Activated CD8-positive, alpha-beta memory T cell treated with anti-CD3 and anti-CD28 coated beads for 1 hour (primary cell): ENCODE measurements at places on chromosomes 1 and 21.

GRCh38 chr1:25450891-25451290 is 20.2 kb downstream of the MACO1 start:
- DNase-seq: no peak

DNA sequence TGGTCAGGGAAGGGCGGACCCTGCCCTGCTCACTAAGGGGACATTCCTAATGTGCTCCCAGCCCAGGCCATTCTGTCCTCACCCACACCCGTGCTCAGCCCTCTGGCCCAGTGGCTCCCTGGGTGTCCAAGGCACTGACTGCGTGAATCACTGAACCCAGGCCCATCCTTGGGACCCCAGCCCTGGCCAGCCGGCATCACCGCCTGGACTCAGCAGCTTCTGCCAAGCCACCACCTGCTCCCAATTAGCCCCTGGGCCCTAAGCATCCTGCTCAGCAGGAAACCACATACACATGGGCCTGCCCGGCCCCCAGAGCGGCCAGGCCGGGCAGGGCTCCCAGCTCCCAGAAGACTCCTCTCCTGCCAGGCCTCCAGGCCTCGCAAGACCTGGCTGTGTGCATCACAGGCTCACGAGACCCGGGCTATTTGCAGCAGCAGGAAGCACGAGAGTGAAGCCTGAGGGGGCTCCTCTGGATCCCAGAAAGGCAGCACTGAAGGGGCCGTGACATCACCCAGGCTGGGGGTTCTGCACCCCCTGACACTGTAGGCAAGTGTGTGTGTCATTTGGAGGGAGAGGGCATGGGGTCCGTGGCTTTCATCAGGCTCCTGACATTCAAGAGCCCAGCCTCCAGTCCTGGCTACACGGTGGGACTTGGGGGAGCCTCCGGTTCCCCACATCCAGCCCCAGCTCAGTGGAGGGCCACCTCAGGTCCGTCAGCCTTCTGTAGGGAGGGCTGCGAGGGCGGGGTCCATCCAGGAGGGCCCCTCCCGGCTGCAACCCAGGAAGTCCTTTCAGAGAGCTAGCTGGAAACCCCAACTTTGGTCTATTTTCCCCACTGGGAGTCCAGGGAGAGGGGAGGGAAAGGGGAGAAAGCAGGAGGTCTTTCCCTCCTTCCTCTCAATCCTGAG is 1.6 kb downstream of the MFAP2 start:
- DNase-seq: no peak

DNA sequence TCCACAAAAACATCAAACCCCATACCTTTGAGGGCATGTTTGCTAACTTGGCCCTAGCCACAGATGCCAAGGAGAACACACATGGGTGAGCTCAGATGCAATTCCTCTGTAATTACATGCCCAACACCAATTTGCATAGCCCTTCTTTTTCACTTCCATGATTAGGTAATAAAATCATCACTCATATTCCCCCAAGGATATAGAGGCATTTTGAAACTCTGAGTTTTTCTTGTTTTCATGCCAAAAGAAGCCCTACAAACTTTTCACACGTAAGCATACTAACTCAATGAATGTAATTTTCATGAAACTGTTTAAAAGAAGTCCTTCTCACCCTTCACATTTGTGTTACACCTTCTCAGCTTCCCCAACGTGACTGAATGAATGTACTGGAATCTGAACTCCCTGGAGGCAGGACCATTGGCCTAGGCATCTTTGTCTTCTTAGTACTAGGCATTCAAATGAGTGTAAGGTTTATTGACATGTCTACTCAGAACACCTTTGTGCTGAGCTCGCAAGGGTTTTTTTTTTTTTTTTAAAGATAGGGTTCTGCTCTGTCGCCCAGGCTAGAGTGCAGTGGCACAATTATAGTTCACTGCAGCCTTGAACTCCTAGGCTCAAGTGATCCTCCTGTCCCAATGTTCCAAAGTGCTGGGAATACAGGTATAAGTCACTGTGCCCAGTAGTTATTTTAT is 31.0 kb downstream of the FBXO42 start:
- no peak for DNase-seq

- DNase-seq: no peak
Observed at GRCh38 chr1:164557270-164557669, 1.7 kb upstream of the PBX1 start.

GRCh38 chr1:101147381-101147780 is 89.4 kb upstream of the S1PR1 start:
- no peak for DNase-seq

DNA sequence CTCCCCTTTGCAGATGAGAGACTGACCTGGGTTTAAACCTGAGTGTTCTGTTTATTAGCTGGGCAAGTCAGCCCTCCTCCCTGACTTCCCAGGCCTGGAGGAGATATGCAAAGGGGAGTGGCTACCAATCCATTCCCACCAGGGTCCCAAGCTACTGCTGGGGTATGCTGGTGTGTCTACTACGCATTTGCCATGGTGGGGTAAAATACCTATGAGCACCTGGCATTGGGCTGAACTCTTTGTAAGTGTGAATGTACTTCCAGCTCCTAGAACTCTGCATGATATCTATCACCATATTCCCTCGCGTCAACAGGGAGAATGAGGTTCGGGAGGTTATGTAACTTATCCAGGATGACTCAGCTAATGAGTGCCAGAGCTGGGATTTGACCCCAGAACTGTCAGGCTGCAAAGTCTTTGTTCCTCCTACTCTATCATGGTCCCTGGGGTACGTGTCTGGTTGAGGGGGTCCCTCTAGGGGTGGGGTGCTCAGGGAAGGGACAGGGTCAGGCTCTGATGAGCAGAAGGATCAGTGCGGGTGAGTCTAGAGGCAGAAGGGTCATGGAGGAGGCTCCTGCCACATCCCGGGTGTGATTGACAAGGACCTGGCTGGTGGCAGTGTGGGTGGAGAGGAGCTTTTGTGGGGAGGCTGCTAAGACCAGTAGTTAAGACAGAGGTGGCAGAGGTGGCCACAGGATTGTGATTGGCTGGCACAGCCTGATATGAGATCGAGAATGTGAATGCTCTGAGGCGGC is 16.7 kb downstream of the AMPD2 start:
- no peak for DNase-seq

- no peak for DNase-seq
Observed at GRCh38 chr1:85327759-85328158, 51.3 kb upstream of the BCL10 start.
